ENCODE measurements at places on chromosomes 4 and X. TPM values are rescaled to one million over a fixed set of nuclear protein-coding genes. Genes with fewer than 3 reads are reported as not detected.

Gene MAGEA1
- not detected for total RNA-seq

Gene FAM133A
- not detected for total RNA-seq

Gene ZNF185
- 2.5 TPM for total RNA-seq

Gene TRIM60
- not detected for total RNA-seq

Gene EGFL6
- total RNA-seq = not detected

Gene FAM47E
- total RNA-seq = under 0.01 TPM

Gene HSPA4L
- total RNA-seq = 2.9 TPM

Gene TCP11X2
- not detected for total RNA-seq

Gene FRMD7
- total RNA-seq = not detected

Gene SPARCL1
- total RNA-seq = not detected

Gene PDLIM3
- total RNA-seq = 52.8 TPM

Gene RASSF6
- total RNA-seq = 0.18 TPM

Gene NXF2B
- total RNA-seq = not detected

Gene MGAT4D
- total RNA-seq = not detected

Gene TEX13B
- total RNA-seq = not detected
